ENCODE measurements at places on chromosomes 7 and 10.

GRCh38 chr10:17037910-17038309 lies 91.7 kb downstream of the CUBN start:
- DNase-seq: no peak

- no peak for DNase-seq
Measured at GRCh38 chr7:103037476-103037822, 37.1 kb downstream of the FBXL13 start.

GRCh38 chr10:5862360-5862961 lies 27.2 kb downstream of the ANKRD16 start:
- no peak for DNase-seq

- no peak for DNase-seq
Measured at GRCh38 chr7:147509035-147509501, 1081.5 kb upstream of the C7orf33 start.

DNA sequence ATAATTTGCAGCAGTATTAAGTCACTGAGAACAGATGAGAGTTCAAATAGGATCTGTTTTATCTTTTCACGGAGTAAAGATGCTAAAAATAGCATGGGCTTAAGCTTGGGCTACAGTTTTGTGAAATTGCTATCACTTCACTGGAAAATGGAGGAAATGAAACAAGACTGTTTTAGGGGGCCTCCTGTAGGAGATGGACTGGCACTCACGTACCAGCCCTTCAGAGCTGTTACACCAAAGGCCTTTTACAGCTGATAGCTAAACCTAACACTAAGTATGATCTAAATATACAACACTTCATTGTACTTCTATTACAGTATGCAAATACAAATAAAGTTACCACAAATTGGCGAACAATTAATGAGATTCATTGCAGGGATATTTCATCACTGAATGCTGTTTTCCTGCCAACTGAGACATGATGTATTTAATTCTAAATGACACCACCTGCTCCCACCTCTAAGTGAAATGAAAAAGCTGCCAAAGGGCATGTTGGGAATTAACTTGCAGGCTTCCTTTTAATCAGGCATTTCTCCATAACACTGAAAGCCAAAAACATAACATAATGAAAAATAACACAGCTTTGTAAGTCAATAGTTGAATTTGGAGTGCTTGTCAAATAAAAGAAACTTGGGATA lies 304.5 kb upstream of the LRRN3 start:
- no peak for DNase-seq

- DNase-seq: no peak
Measured at GRCh38 chr10:55212051-55212450, 411.0 kb upstream of the PCDH15 start.

DNA sequence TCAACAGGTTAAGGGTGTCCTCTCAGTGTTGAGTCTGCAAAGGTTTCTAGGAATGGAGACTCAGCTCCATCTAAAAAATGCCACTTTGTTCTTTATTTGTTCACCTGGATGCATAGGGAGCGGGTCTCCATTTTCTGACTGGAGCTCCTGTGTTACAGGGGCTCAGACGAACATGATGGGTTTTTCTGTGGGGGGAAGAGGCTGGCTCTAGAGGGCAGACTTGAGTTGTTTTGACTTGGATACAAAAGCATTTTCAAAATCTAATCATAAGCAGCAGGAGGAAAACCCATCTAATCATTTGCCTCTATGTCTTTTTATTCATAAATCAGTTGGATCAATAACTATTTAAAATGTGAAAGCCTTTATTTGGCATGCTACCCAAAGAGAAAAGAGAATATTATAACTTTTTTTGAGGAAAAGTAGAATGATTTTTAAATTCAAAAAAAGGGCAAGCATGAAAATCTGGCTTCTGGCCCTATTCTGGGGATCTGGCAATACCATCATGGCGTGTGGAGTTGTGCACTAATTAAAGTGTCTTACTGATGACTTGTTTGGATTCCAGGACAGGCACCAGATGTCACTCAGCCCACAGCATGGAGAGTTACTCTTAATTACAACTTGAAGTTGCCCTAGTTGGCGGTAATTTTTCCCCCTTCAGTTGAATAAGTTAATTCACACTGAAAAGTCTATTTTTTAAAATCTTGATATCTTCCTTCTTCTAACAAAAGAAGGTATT lies 594.9 kb downstream of the REEP3 start:
- DNase-seq: no peak

DNA sequence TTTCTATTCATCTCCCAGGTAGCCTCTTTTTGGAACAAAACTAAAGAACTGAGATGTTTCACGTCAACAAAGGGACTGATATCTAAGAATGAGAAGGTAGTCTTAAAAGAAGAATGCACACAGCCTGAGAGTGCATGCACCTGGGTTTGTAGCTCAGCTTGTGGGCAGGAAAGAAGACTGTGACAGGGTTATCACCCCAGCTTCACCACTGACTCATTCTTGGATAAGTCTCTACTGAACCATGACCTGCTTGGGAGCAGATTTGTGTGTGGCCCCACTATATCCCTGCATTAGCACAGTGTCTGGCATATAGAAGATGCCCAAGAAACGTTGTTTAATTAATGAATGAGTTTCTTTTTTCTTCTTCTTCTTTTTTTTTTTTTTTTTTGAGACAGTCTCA lies 187.5 kb downstream of the GPAM start:
- no peak for DNase-seq

- DNase-seq: no peak
Measured at GRCh38 chr7:95219721-95220120, 104.6 kb downstream of the PON1 start.

DNA sequence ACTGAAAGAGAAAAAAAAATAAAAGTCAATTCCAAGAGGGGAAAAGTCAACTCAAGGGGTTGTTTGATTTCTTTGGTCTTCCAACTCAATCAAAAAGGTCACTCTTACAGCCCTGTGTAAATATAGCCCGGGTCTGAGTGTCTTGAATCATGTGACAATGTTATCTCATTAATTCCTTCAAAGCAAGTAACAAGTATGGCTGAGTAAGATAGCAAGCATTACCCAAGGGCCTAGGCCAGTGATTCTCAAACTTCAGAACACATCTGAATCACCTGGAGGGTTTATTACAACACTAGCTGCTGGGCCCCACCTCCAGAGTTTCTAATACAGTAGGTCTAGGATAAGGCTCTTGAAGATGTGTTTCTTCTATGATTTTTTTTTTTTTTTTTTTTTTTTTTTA lies 125.0 kb downstream of the PRLHR start:
- DNase-seq: no peak

- no peak for DNase-seq
Measured at GRCh38 chr10:70462349-70462984, 16.1 kb upstream of the PALD1 start.

GRCh38 chr10:52284416-52285013 lies 29.6 kb upstream of the DKK1 start:
- DNase-seq: no peak

DNA sequence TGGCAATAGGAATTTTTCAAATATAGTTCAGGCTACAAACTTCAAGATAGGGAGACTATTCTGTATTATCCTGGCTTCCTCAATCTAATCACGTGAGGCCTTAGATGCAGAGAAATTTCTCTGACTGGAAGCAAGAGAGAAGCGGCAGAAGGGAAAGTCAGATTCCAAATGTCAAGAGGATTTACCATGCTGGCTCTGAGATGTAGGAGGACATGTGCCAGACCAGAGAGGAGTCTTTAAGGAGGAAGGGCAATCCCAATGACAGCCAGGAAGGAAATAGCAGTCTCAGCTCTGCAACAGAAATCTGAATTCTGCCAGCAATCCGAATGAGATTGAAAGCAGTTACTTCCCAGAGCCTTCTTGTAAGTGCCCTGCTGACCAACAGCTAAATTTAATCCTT lies 57.4 kb downstream of the NUTM2E start:
- no peak for DNase-seq

DNA sequence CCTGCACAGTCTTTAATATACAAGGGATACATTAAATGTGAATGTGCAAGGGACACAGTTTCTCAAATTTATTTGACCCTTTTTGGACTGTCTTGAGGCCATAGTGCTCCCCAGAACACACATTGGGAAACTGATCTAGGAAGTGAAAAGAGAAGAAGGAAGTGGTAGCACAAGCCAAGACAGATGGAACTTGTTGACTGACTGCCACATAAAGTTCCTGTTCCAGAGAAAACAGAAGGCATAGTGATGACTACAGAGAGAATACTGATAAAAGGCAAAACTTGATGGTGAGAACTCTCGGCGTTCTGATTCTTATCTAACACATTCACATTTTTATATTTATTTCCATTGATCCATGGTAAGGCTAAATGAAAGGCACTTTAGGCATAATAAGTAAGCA lies 1216.4 kb downstream of the CNTNAP2 start:
- DNase-seq: no peak

DNA sequence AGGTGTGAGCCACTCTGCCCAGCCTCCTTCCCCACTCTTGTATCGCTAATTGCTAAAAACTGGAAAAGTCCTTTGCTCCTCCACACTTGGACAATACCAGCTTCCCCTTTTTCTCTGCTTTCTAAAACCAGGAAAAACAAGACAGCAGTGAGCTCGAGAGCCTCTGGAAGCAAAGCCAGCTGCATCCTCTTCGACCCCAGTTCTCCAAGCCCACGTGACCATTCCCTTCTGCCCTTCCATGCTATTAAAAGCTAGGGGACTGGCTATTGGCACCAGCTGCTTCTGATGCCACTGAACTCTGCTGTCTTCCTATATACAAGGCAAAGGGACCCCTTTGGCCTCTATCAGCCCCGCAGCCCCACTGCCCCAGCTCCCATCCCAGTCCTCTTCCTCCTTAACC lies 92.2 kb downstream of the SPDYE5 start:
- DNase-seq: no peak

DNA sequence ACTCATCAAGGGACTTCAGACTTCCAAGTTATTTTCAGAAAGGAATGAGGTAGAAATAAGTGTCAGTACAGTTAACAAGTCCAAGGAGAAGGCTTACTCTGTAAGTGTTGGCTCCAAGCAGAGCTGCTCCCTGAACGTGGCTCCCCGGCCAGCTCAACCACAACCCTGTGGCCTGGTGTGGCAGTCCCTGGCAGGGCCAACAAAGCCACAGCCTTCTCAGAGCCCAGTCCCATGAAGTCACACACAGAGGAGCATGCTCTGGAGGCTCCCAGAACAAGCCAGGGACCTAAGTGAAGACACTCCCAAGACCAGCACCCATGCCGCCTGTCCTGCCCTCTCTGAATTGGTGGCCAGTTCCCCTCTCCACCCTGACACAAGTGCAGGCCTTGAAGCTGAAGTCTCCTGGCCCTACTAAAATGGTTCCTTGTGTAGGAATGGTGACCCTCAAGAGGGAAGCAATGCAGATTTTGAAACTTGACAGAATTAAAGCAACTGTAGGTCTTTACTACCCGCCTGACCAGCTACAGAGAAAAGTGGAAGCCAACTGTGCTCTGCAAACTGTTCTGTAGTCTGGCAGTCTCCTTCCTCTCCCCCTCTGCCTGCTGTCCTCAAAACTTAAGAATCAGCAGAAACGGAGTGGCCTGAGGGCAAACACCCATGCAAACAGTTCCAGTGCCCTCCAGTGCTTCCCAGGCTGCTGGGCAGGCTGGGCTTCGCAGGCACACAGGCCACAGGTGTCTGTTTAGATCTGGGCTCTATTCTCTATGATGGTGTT lies 51.1 kb downstream of the NOD1 start:
- DNase-seq: no peak

All from stimulated activated CD8-positive, alpha-beta memory T cell treated with anti-CD3 and anti-CD28 coated beads, Interleukin-4, amount 100 ng/mL, for 1 hour (primary cell).